ENCODE measurements at places on chromosomes 11 and 22.

DNA sequence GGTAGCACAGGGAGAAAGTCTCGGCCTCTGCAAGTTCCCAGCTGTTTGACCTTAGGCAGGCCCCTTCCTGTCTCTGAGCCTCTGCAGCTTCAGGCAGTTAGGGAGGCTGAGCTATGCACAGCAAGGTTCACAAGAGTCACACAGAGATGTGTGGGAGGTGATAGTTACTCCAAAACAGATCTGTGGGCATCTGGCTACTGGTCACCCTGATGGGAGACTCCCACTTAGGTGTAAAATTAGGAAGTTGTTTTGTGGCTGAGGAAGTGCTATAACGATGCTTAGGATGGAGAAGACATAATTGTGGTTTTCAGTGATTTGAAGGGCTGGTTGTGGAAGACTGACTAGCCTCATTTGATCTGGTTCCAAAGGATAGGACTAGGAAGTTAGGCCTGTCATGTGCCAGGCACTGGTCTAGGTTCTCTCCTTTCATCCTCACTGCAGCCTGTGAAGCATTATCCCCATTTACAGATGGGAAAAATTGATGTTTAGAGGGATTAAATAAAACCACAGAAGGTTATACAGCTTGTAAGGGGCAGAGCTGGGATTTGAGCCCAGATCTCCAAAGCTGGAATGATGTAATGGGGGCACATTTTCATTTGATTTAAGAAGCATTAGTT is 13.5 kb downstream of the ACO2 start:
- DNase-seq, result no peak

DNA sequence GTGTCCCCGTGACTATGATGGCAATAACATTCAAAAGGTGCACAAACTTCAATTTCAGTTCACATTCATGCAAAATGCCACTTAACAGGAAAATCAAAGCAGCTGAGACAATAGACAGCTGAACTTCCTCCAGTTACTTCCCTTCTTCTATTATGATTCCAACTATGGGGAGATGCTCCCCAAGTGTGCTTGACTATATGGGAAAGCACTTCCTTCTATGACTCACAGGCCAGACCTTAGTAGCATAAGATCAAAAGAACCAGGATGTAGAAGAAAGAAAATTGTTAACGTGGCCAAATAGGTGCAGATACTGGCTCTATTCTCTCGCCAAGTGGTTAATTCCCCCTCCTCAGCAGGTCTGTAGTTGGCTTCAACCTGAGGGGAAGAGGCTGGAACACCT is 7.8 kb upstream of the FAT3 start:
- DNase-seq, result no peak

- DNase-seq, result no peak
Measured at GRCh38 chr11:2266586-2267305, 3.6 kb downstream of the ASCL2 start.

DNA sequence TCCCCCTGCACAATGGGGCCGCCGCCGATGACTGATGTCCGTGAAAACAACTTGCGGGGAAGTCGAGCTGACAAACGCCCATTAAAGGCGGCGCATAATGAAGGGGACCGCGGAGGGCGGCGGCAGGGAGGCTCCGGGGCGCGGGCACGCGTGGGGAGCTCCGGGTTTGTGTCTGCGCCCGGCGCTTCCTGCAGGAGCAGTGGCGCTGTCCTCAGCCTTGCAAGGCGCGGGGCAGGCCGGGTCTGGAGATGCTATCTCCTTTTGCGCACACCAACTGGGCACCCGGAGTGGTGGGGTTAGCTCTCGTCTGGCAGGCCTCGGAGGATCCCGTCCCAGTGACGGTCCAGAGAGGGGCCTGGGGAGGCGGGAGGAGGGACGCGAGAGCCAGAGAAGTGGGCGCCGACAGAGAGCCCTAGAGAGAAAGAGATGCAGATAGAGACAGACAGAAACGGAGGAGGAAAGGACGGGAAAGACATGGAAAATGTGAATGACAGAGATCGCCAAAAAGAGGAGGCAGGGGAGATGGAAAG is 390 bp upstream of the FGF3 start:
- DNase-seq, result peak; percentile 52

GRCh38 chr11:103881584-103881983 is 154.9 kb upstream of the DDI1 start:
- DNase-seq, result no peak

- no peak for DNase-seq
Measured at GRCh38 chr11:30487200-30487898, 98.8 kb downstream of the MPPED2 start.

DNA sequence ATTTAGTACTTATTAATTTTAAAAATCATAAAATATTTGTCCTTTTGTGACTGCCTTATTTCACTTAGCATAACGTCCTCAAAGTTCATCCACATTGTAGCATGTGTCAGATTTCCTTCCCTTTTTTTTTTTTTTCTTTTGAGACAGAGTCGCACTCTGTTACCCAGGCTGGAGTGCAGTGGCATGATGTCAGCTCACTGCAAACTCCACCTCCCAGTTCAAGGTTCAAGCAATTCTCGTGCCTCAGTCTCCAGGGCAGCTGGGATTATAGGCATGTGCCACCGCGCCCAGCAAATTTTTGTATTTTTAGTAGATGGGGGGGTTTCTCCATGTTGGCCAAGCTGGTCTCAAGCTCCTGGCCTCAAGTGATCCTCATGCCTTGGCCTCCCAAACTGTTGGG is 10.6 kb downstream of the RAB6A start:
- DNase-seq, result no peak

- DNase-seq, result no peak
Measured at GRCh38 chr22:43798492-43798891, 13.6 kb downstream of the EFCAB6 start.

DNA sequence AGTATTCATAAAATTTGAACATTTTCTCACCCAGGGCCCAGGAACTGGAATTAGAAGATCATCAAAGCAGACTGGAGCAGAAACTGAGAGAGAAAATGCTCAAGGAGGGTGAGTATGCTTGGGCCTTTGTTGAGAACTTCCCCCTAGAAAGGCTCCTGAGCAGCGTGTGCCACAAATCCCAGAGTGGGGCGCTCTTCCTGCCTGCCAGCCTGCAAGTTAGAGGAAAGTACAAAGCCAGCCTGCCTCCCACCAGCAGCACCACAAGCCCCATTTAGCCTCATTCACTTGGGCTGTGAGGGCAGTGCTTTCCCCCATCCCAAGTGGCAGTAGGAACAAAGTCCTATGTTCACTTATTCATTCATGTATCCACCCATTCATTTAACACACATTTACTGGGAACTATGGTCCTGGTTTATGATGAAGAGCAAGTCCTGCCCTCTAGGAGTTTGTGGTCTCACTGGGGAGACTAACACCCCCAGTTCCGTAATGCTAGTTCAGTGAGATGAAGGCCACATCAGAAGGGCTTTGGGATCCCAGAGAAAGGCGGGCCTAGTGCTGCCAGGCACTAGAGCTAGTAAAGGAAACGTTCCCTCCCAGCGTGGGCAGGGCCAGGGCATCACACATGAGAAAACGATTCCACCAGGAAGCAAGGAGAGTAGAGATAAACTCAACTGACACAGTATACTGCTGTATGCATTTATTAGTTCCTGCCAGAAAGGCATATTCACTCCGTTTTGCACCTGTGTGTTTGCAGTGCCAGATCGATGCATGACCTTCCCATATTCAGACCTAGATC is 22.4 kb upstream of the PARVA start:
- DNase-seq, result no peak

- DNase-seq, result no peak
Measured at GRCh38 chr11:8390851-8391612, 127.4 kb upstream of the LMO1 start.

DNA sequence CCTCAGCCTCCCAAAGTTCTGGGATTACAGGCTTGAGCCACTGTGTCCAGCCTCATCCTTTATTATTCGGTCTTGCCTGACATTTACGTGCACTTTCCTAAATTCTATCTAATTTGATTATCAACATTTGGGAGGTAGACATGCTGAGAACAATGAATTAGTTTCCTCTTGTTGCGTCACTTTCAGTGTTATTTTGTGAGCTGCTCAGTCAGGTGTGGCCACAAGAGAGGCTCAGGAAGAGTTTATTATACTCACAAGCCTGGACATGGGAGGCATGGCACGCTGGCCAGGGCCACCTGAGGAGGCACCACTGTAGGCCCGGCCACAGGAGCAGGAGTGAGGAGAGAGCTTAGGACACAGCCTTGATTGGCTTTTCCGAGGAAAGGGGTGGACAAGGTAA is 59.7 kb upstream of the RBFOX2 start:
- no peak for DNase-seq

- DNase-seq, result no peak
Measured at GRCh38 chr22:36769541-36770512, 6.1 kb downstream of the IFT27 start.

- DNase-seq, result no peak
Measured at GRCh38 chr11:2275334-2276279, 5.2 kb upstream of the ASCL2 start.

DNA sequence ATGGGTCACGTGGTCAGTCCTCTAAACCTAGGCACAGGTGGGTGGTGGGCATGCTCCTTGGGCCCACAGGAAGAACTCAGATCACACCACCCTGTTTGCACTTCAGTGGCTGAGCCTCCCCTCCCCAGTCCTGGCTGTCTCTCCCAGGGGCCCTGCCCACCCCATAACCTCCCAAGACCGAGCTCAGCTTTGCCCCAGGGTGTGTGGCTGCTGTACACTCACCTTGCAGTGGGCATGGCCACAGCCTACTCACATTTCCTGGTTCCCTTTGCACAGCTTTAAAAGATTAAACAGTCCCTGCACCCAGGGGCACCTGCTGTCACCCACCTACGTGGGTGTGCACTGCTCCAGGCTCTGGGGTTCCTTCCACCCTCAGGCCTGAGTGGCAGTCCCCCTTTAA is 13.8 kb downstream of the TRIOBP start:
- no peak for DNase-seq

DNA sequence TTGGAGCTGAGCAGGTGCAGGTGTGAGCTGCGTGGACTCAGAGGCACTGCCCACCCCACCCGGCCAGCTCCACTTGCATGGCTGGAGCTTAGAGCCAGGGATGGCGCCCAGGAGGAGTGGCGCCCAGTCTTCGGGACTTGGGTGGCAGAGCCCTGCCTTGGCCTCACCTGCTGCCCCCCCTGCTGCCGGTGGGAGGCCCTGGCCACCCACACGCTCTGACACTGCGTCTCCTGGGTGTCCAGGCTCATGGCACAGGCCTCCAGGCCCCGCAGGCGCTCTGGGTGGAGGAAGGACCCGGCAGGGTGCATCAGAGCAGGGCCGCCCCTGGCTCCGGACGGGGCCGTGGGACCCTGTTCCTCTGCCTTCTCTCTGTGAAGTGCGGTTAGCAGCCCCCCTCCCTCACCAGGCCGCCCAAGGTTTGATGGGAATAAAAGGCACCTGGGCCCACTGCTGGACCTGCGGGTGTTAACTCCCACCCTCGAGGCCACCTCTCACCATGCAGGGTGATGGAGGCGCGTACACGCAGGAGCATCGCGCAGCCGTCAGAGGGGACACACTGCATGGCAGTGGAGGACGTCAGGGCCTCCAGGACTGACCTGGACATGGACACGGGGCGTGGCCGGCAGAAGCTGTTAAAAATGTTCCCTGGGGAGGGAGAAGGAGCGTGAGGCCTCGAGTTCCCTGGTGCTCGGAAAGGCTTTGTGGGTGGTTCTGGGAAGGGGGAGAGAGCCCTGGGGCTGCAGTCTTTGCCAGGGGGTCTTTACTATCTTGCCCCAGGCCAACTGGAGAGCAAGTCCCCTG is 11.8 kb downstream of the IL17REL start:
- DNase-seq, result no peak
